Thyroid gland (tissue), 4 donors: ENCODE measurements at places on chromosomes 13 and 19. TPM values are rescaled to one million over a fixed set of nuclear protein-coding genes. Genes with fewer than 3 reads are reported as not detected.

DNA sequence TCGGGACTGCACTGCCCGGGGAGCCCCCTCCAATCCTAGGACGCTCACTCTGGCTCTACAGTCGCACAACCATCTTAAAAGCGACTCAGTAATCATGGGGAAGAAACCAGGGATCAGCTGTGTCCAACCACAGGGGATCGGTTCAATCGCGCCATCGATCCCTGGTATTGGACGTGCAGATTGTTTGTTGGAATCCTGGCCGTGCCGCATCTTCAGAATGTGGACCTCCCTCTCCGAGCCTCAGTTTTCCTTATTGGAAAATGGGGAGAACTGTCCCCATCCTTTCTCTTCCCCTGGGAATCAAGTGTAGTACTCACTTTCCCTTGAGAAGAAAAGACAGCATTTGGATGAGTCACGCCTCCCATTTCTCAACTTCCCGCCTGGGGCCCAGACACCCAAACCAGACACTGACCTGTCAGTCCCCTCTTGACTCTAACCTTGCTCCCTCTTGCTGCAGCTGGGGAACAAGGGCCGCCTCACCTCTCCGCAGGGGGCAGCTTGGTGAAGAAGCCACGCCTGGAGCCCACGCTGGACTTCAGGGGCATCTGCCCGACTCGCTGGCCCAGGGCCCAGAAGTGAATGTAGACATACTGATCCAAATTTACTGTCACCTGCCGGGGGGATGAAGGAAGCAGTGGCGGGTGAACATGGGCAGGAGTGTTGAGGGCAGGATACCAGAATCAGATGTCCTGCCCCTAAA is 17.6 kb downstream of the EMP3 start:
- DNase-seq, result no peak

- no peak for DNase-seq
Measured at GRCh38 chr19:18500376-18500775, 21.5 kb downstream of the ELL start.

DNA sequence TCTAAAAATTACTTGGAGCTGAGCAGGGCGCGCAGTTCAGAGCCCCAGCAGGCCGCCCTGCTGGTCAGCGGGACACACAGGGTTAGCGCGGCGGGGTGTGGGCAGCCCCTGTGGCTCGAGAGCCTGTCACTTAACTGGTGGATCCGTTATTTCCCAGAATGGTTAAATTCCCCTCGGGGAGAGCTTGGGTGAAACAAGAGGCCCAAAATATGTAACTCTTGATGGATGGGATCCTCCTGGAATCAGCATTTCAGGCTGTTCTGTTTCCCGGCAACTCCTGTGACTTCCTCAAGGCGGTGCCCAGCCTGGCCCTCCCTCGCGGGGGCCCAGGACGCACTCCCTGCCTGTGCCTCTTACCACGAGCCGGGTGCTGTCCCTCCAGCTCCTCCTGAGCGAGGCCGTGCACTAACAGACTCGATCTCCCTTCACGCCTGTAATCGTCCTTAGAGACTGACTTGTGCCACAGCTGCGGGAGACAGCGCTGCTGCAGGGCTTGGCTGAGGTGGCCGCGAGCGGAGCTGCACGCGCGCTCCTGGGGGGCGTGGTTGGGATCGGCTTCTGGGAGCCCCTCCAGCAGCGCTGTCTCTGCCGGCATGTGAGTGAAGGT is 9.7 kb downstream of the PTBP1 start:
- DNase-seq, result no peak

DNA sequence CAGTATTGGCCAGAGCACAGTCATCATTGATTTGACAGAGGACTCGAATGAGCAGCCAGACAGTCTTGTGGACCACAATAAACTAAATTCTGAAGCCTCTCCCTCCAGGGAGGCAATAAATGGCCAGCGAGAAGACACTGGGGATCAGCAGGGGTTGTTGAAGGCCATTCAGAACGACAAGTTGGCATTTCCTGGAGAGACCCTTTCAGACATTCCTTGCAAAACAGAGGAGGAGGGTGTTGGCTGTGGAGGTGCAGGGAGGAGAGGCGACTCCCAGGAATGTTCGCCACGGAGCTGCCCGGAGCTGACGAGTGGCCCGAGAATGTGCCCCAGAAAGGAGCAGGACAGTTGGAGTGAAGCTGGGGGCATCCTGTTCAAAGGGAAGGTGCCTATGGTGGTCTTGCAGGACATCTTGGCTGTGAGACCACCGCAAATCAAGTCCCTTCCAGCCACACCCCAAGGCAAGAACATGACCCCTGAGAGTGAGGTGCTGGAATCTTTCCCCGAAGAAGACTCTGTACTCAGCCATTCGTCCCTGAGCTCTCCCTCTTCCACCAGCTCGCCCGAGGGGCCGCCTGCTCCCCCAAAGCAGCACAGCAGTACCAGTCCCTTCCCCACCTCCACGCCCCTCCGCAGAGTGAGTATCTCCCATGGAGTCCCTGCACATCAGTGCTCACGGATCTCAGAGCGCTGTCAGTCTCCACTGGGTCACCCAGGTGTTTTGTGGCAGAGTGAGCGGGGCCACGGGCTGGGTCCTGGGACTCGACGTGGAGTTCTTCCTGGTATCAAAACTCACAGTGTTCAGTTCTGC is 6.9 kb downstream of the CHAF1A start:
- no peak for DNase-seq

MCEMP1 gene
- total RNA-seq, result not detected
